ENCODE measurements at places on chromosomes 16 and 17.

DNA sequence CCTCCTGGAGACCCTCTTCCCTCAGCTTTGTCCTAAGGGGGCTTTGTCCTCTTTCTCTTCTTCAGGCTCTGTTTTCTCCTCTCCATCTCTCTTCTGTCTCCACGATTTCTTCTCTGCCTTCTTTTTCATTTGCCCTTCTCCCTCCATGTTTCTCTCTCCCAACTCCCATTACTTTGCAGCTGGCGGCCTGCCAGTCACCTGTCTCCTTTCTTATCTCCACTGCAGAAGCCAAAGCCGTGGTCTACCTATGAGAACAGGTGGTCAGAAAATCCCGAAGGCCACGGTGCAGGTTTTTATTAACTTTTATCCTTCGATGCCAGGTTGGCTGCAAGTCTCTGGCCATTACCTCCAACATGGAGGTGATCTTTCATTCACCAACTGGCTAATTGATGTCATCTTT is 45.1 kb downstream of the FZD2 start:
- no peak for DNase-seq

GRCh38 chr16:81636298-81636993 is 142.6 kb upstream of the PLCG2 start:
- DNase-seq, result no peak

GRCh38 chr17:82331345-82331939 is 2.1 kb downstream of the SECTM1 start:
- DNase-seq, result no peak

DNA sequence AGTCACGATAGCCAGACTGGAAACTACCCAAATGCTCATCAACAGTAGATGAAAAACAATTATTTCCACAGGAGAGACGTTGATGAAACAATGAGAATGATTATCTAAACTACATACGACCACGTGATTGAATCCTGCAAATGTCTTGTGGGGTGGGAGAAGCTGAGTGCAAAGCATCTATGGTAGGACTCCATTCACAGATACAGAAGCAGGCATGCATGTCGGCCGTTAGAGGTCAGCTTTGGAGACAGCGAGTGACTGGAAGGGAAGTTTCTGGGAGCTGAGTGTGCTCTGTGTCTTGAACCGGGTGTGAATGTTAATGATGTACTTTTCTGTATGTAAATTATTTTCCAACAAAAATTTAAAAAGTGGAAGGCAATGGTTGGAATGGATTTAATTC is 71.5 kb upstream of the DNAJA2 start:
- no peak for DNase-seq

GRCh38 chr16:57387598-57388354 is 15.5 kb downstream of the CX3CL1 start:
- DNase-seq, result no peak

GRCh38 chr17:78010759-78011158 is 52.3 kb downstream of the TNRC6C start:
- DNase-seq, result peak; percentile 38

- no peak for DNase-seq
Measured at GRCh38 chr16:22721511-22722100, 92.4 kb upstream of the HS3ST2 start.

DNA sequence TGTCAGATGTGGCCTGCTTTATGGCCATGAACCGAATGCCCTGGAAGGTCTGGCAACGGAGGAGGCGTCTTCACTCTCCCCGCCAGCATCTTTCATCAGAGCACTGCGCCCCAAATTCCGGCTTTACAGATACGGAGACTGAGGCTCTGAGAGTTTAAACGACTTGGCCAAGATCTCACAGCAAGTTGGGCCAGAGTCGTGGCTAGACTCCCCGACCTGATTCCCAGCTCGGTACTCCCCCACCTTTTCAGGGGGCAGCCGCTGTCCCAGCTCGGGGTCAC is 1.7 kb downstream of the NGFR start:
- no peak for DNase-seq
